Uterus (tissue), 4 donors: ENCODE measurements at places on chromosomes 3 and 15. TPM values are rescaled to one million over a fixed set of nuclear protein-coding genes. Genes with fewer than 3 reads are reported as not detected.

Gene LARP6
- total RNA-seq: 33.7 TPM

Gene EIF3J
- total RNA-seq: 52.3 TPM

Gene LSM3
- total RNA-seq: 10.0 TPM

Gene MIX23
- total RNA-seq: 20.1 TPM

Gene CCR8
- total RNA-seq: not detected

Gene PAQR5
- total RNA-seq: 0.28 TPM

Gene CLDN16
- not detected for total RNA-seq
